AG10803 (cell line): ENCODE measurements at places on chromosomes 3 and 15.

- DNase-seq, result peak; percentile 5
These were observed 987.9 kb downstream of the NTRK3 start for GRCh38 chr15:87268675-87269074.

DNA sequence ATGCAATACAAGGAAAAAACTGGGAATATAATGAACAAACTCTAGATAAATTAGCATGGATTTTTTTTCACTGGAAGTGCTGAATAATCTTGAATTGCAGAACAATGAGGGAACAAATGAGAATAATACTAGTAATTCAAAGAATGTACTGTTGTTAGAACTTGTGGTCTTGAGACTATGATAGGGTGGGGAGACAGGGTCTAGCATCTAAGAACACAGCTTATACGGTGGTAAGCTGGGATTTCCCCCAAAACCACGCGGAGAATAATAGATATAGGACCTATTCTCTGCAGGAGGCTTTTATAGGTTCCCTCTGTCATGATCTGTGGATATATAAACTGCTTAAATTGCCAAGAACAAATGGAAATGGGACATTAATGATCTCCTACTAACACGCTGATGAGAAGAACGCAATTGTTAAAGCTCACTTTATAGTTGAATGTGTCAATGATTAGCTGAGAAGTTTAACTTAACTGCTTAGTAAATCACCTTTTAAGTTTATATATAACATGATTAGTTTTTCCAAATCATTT lies 692.3 kb downstream of the ZPLD1 start:
- no peak for DNase-seq

DNA sequence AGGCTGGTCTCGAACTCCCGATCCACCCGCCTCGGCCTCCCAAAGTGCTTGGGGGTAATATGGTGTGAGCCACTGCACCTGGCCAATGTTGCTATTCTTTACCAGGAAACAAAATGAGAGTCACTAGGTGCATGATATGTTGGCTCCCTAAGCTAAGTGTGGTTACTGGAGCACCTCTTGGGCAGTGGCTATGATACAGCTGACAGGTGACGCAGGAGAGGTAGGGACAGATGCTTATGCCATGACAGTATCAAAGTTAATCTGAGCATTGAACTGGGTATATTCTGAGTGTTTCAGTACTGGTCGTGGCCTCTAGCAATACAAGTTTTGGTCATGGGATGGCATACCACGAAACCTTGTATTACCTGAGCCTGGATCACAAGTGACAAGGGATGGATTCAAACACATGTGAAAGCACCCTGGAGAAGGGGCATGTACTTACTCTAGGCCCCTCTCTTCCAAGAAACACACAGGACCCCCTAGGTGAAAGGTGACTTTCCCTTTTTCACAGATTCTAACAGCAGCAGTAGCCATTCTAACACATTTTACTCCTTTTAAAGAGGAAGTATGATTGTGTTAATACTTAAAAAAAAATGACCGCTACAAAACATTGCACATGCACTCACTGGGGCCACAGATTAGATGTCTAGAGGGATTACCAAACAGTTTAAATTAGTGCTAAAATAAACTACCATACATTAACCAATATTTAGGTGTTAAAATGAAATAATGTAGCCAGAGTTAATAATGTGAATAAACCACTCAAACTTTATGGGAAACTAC lies 467.3 kb downstream of the SHQ1 start:
- no peak for DNase-seq

DNA sequence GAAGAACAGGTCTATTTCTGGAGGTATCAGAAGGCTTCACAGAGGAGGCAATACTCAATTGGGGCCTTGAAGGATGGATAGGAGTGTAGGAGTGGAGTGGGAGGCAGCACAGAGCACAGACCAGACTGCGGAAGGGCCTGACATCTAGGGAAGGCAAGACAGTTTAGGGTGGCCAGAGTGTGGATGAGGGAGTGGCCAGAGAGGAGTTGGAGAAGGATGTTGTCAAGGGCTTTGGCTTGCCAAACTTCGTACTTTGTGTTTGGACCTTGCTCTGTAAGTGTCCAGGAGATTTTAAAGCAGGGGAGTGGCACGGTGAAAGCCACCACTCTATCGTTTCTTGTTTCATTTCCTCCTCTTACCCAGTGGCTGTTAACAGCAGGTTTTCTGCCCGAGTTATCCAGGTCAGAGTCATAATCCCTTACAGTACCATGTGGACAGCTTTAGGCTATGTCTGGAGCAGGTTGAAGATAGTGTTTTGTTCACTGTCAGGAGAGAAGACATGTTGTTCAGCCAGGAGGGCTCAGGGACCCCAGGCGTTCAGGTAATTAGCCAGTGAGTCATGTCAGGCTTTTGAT lies 12.3 kb downstream of the SMAD3 start:
- DNase-seq, result no peak

DNA sequence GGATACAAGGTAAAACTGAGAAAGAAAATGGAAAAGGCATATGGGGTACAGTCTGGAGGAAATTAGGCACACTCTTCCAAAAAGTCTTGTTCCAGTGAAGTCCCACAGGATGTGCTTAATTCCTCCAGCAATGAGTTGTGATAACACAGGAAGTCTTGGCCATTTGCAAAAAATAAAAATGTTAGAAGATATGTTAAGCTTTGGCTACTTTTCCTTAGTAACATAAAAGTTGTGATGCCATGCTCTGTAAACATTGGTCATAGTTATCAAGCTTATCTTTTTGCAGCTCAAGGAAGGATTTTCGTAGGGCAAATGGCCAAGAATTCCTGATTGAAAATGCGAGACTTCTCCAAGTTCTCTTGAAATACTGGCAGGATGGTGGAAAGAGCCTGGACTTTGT lies 26.4 kb downstream of the LNP1 start:
- no peak for DNase-seq

- no peak for DNase-seq
These were observed 86.5 kb upstream of the NMNAT3 start for GRCh38 chr3:139764069-139764905.

DNA sequence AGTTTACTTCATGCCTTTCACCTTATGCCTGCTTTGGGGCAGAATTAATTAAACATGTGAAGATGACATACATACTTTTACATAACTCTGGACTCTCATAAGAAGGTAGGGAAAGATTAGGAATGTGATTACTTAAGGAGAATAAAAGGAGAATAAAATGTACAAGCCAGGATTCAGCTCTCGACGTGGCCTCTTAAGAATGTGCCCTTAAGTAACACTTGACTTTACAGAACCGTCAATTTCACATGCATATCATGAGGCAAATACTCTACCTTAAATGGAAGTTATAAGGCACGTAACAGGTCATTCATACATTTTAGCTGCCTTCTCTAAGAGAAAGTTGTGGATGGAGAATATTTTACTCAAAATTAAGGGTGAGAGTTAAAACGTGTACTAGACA lies 263.7 kb upstream of the LMCD1 start:
- no peak for DNase-seq

DNA sequence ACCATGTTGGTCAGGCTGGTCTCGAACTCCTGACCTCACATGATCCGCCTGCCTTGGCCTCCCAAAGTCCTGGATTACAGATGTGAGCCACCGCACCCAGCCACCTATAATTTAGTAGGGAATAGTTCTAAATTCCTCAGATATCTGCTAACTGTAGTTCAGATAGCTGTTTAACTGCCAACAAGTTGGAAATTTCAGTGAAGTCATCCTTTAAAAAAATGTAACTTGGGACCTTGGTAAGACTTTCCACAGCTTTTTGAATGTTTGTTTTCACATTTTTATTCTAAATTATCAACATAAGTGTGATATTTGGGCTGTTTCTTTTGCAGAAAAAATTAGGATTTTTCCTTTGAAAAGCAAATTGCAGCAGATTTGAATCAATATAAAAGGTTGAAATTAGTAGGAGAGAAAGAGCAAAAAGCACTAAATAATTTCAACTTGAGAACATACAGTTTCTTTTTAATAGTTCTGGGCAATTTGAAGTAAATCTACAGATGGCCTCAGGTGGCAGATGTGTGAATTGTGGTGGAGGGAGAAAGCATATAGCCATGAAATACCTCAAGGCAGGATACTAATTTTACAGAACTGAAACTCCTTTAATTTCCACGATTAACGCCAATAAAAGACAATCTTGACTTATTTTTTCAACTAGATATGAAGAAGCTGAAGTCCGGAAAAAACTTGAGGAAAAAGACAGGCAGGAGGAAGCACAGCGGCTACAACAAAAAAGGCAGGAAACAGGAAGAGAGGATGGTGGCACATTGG lies 34.3 kb downstream of the USP8 start:
- peak; percentile 70 for DNase-seq

- no peak for DNase-seq
These were observed 284.3 kb downstream of the UACA start for GRCh38 chr15:70479056-70479455.

DNA sequence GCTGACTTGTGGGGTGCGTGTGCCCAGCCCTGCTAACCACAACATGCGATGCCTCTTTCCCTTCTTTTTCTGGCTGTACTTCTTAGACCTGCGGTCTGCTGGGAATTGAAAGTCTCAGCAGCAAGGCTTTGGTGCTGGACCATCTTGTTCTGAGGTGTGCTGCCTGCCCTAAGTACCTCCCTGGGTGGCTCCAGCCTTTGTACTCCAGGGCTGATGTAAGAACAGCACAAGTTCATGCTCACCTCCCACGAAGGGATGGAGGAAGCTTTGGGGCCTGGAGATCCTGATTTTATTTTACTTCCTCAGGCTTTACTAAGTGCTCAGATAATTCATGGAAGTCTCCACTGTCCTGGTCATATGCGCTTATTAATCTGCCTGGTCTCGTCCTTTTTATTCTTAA lies 28.9 kb downstream of the FAM43A start:
- DNase-seq, result no peak

DNA sequence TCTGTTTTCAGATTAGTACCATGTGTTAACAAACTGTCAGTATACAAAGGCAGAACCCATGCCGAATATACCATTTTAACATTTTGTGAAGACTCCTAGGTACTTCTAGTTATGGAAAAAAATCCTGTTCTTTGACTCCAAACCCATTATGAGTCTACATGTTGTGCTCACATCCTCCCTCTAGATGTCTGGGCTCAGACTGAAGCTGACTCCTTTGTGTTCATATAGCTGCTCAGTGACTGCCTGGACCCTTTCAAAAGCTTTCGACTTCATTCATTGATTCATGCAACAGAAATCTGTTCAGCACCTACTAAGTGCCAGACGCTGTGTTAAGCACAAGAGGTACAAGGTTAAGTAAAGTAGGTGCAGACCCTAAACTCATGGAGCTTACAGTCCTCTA lies 60.5 kb downstream of the MEGF11 start:
- DNase-seq, result no peak

- no peak for DNase-seq
These were observed 425.8 kb downstream of the ROBO1 start for GRCh38 chr3:79341961-79342360.

- no peak for DNase-seq
These were observed 163.7 kb downstream of the PGPEP1L start for GRCh38 chr15:98843844-98844243.

GRCh38 chr15:49758856-49759255 lies 138.0 kb downstream of the DTWD1 start:
- no peak for DNase-seq

- peak; percentile 93 for DNase-seq
These were observed 2.9 kb downstream of the TNFSF10 start for GRCh38 chr3:172520301-172520831.

GRCh38 chr15:90930861-90931574 lies 1.3 kb downstream of the HDDC3 start:
- DNase-seq, result peak; percentile 37

- DNase-seq, result no peak
These were observed 15.6 kb upstream of the UBE2Q2 start for GRCh38 chr15:75827691-75828090.

DNA sequence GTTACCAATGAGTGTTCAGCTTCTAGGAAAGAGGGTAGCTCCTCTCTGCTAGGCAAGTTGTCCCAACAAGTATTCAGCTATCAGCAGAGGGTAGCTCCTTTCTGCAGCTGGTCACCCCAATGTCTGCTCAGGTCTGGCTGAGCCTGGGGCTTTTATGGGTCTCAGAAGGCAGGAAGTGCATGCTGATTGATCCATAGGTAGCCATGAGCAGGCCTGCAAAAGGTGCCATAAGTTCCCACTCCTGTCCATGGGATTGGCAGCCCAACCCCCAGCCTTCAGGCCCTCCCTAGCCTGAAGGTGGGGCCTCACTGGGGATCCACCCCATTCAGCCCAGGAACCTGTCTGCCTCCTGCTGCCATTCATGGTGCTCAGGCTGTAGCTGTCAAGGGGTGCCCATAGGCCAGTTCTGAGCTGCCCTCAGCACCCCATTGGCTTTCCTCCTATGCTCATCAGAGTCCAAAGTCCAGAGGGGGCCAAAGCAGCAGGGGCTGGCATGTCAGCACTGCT lies 34.6 kb upstream of the DNAJC13 start:
- no peak for DNase-seq

GRCh38 chr3:122957707-122958689 lies 69.6 kb downstream of the SEMA5B start:
- DNase-seq, result no peak

DNA sequence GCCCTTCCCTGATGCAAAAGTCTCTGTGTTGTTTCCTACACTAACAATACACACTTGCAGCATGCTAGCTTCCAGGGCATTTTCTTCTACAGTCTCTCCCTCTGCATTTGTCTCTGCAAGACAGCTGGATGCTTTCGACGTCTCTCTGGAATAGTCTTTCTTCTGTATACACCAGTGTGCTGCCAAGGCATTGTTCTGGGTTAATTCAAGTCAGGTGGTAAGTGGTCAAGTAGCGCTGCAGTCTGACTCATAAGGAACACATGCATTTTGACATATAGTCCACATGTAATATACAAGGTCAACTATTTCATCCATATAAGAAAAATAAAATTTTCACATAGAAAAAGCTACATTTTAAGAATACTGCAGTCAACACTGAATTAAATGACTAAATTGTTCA lies 92.7 kb downstream of the MYLK start:
- DNase-seq, result peak; percentile 88
